HT-29 (cell line): ENCODE measurements at places on chromosomes 11 and 22. TPM values are rescaled to one million over a fixed set of nuclear protein-coding genes. Genes with fewer than 3 reads are reported as not detected.

The PAMR1 gene
- not detected in 2 replicates for total RNA-seq

The INS gene
- not detected in 2 replicates for total RNA-seq

The SCGB2A2 gene
- total RNA-seq, result not detected in 2 replicates

DNA sequence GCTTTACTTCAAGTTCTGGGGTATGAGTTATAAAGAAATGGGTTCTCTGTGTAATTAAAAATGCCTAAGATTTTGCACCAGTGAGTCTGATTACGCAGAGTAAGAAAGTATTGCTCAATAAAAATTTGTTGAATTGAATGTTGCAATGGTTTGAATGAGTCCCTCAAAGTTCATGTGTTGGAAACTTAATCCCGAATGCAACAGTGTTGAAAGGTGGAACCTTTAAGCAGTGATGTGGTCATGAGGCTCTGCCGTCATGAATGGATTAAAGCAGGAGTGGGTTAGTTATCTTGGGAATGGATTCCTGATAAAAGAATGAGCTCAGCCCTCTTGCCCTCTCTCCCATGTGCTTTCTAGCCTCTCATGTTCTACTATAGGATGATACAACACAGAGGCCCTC lies 52.6 kb upstream of the SESN3 start:
- no peak for DNase-seq

The MS4A4E gene
- 0.43 TPM in 1 of 2 replicates, not detected in the other for total RNA-seq

GRCh38 chr11:117950993-117951961 lies 22.1 kb upstream of the TMPRSS13 start:
- no peak for DNase-seq

GRCh38 chr11:134028368-134028920 lies 40.4 kb upstream of the JAM3 start:
- no peak for DNase-seq

- DNase-seq, result no peak
These were observed 596.6 kb downstream of the INSC start for GRCh38 chr11:15711311-15711710.

DNA sequence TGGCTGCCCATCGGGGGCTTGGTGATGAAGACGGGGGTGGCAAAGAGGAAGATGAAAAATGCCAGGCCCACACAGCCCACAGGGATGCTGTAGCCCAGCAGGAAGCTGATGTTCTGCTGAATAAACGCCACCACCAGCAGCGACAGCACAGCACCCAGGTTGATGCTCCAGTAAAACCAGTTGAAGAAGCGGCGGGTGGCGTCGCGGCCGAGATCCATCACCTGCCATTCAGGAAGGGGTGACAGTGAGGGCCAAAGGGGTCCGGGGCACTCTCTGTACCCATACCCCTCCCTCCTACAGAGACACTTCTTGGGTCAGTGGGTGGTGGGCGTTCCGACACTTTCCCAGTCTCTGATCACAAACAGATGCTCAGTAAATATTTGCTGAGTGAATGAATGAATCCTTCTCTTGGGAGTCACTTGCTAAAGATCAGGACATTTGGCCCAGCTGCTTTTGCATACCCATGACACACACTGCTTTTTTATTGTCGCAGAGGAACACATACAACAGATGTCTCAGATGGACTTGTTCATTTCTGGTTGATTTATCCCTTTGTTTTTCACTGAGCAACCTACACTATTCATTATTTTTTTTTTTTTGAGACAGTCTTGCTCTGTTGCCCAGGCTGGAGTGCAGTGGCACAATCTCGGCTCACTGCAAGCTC lies 5.2 kb downstream of the SLC15A3 start:
- DNase-seq, result no peak
